T-cell (primary cell): ENCODE measurements at places on chromosomes 3 and 15. TPM values are rescaled to one million over a fixed set of nuclear protein-coding genes. Genes with fewer than 3 reads are reported as not detected.

GRCh38 chr15:87547470-87548181, 708.9 kb downstream of the NTRK3 start:
- H3K36me3 ChIP-seq = no peaks in the 10 kb centered on the region
- H3K4me1 ChIP-seq = no peaks in the 10 kb centered on the region
- no peaks in the 10 kb centered on the region for H3K27me3 ChIP-seq
- DNase-seq = no peak
- no peak overlapping the region for H3K27ac ChIP-seq
- H3K4me3 ChIP-seq = no peak overlapping the region

GRCh38 chr3:194401346-194401745, 2.3 kb upstream of the GP5 start:
- H3K4me1 ChIP-seq = peaks cover 9% of the 10 kb centered on the region
- DNase-seq = no peak
- H3K27me3 ChIP-seq = no peaks in the 10 kb centered on the region
- no peak overlapping the region for H3K27ac ChIP-seq
- H3K4me3 ChIP-seq = no peak overlapping the region

DNA sequence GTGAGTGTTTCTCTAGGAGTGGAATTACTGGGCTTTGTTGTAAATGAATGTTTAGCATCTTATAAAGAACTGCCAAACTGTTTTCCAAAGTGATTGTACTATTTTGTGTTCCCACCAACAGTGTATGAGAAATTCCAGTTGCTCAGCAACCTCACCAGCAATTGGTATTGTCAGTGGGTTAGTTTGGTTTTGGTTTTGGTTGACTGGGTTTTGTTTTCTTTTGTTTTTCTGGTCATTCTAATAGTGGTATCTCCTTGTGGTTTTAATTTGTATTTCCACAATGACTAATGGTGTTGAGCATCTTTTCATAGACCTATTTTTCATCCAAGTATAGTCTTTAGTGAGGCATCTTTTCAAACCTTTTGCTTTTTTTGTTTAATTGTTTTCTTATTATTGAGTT, 27.1 kb downstream of the FILIP1L start:
- H3K27ac ChIP-seq = no peak overlapping the region
- no peaks in the 10 kb centered on the region for H3K4me1 ChIP-seq
- no peak overlapping the region for H3K4me3 ChIP-seq

DNA sequence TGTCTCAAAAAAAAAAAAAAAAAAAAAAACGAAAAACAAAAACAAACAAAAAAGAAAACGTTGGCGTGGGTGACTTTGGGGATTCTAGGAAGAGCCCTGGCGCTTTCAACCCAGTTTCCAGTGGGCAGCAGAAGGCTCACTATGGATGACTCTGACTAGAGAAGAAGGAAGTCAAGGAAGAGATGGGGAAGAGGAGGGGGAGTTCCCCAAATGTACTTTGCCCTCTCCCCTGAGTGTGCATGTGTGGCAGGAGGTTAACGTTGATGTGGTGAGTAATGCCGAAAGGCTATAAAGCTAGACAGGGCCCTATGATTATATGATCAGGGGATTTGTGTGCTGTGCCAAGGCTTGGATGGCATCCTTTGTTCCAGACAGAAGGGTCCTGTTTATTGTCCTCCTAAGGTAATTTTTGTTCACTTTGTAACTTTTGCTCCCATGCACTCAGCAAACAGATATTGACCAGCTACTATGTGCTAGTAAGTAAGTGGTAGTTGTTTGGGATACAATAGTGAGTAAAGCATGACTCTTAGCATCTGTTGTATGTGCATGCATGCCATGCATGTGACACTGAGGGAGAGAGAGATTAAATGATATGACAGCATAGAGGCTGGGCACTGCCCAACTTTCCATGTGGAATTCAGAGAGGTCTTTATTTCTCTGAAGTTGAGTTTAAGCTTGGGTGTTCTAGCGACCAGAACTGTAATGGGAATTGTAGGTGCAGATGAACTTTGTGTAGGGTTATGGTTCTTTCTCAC, 750 bp upstream of the HHLA2 start:
- DNase-seq = no peak
- no peaks in the 10 kb centered on the region for H3K27me3 ChIP-seq
- no peaks in the 10 kb centered on the region for H3K36me3 ChIP-seq
- no peak overlapping the region for H3K4me3 ChIP-seq

Gene SENP2
- 41.9 TPM for total RNA-seq

Gene KNG1
- not detected for total RNA-seq

Gene XXYLT1
- 6.6 TPM for total RNA-seq
